Right cardiac atrium (tissue), 5 donors: ENCODE measurements at places on chromosomes 3 and 15. TPM values are rescaled to one million over a fixed set of nuclear protein-coding genes. Genes with fewer than 3 reads are reported as not detected.

ZNF80 gene
- not detected for total RNA-seq

RASL12 gene
- total RNA-seq: 63.2 TPM

BCL6 gene
- 70.0 TPM for total RNA-seq

EXD1 gene
- total RNA-seq: not detected

ASB7 gene
- total RNA-seq: 9.3 TPM

CLEC3B gene
- 169 TPM for total RNA-seq

ADPGK gene
- total RNA-seq: 18.1 TPM

CCDC39 gene
- total RNA-seq: not detected

ADPRH gene
- 10.2 TPM for total RNA-seq

MINDY2 gene
- 31.8 TPM for total RNA-seq

FOXB1 gene
- total RNA-seq: not detected

ITPKA gene
- 0.36 TPM for total RNA-seq

SCAANT1 gene
- not detected for total RNA-seq

FBLN2 gene
- 165 TPM for total RNA-seq

OIP5 gene
- not detected for total RNA-seq

SERINC4 gene
- 0.12 TPM for total RNA-seq
